Activated CD4-positive, alpha-beta T cell treated with anti-CD3 and anti-CD28 coated beads, Interleukin-2, amount 50 U/mL, for 48 hours (primary cell): ENCODE measurements at places on chromosomes 12 and 14.

GRCh38 chr14:26255213-26255612, 342.6 kb downstream of the NOVA1 start:
- DNase-seq, result no peak

- DNase-seq, result no peak
Observed at GRCh38 chr14:94451091-94451771, 1.4 kb downstream of the SERPINA11 start.

DNA sequence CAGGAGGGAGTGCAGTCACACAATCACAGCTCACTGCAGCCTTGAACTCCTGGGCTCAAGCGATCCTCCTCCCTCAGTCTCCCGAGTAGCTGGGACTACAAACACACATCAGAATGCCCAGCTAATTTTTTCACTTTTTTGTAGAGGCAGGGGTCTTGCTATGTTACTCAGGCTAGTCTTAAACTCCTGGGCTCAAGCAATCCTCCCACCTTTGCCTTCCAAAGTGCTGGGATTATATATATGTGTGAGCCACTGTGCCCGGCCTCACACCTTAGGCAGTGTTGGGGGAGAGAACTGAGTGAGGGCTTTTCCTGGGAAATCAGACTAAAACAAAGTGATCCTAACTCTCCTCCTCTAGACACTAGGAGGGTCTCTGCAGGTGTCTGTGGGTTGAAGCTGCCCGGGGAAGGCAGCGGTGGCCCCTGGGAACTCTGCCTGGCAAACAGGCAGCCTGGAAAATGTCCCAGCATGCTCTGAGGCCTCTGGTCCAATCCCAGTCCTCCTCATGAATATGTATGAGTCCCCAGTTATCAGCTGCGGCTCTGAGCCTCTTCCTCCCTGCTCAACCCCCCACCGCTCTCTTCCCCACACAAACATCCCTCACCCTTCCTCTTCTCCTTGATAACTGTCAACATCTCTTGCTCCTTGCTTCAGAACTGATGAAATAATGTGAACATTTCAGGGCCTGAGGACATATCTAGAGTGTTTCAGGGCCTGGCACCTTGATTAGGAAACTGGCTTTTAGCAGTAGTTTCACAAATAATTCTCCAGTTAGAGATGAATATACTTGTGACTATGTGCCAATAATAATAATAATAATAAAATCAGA, 7.9 kb upstream of the NAA25 start:
- no peak for DNase-seq

- no peak for DNase-seq
Observed at GRCh38 chr14:85336817-85337216, 193.1 kb upstream of the FLRT2 start.

GRCh38 chr12:110124269-110124995, at the start of gene IFT81:
Gene IFT81 (plus strand): TSS chr12:110124357. CDS start chr12:110127381, 3,024 bp downstream.
- DNase-seq, result peak; percentile 94

- DNase-seq, result peak; percentile 41
Observed at GRCh38 chr12:26271889-26272492, 76.6 kb downstream of the SSPN start.

DNA sequence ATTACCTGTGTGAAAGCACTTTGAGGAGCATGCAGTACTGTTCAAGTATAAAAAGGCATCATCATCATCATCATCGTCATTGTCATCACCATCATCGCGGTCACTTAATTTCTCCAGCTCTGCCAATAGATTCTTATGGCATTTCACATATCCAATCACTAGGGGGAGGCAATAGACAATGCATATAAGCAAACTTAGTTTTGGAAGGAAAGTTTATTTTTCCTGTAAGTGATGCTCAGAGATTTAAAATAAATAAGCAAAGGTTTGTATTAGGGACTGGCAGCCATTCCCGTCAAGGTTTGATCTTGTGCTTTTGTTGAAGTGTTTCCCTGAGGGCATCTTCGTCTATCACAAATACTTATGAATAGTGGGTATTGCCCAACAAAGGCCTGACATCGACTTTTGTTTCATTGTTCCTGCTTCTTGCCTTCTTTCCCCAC, 127.4 kb downstream of the KTN1 start:
- no peak for DNase-seq

- peak; percentile 40 for DNase-seq
Observed at GRCh38 chr12:6752167-6752920, 597 bp downstream of the MLF2 start.

DNA sequence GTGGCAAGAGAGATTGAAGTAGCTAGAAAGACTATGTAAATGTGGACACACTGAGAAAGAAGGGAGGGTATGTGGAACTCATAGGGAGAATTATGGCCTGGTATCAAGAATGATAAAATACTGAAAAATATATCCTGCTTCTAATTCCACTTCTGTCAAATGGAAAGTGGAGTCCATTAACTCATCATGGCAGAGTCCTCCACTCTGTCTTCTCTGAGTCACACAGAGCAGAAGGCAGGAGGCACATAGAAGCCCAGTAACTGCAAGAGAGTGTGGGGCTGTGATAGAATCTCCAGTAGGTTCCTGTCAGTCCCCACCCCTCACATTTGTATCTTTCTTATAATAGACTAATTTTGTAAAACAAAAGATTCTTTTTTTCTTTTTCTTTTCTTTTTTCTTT, 223.7 kb downstream of the AKAP6 start:
- no peak for DNase-seq

GRCh38 chr12:110501399-110501751, 536 bp downstream of the VPS29 start:
- no peak for DNase-seq

- DNase-seq, result no peak
Observed at GRCh38 chr12:128729628-128730121, 94.1 kb downstream of the SLC15A4 start.

GRCh38 chr12:117749431-117749830, 219.4 kb downstream of the KSR2 start:
- no peak for DNase-seq

- no peak for DNase-seq
Observed at GRCh38 chr12:77514511-77514910, 316.2 kb upstream of the NAV3 start.

GRCh38 chr14:67517083-67517482, 16.0 kb upstream of the PLEKHH1 start:
- no peak for DNase-seq

DNA sequence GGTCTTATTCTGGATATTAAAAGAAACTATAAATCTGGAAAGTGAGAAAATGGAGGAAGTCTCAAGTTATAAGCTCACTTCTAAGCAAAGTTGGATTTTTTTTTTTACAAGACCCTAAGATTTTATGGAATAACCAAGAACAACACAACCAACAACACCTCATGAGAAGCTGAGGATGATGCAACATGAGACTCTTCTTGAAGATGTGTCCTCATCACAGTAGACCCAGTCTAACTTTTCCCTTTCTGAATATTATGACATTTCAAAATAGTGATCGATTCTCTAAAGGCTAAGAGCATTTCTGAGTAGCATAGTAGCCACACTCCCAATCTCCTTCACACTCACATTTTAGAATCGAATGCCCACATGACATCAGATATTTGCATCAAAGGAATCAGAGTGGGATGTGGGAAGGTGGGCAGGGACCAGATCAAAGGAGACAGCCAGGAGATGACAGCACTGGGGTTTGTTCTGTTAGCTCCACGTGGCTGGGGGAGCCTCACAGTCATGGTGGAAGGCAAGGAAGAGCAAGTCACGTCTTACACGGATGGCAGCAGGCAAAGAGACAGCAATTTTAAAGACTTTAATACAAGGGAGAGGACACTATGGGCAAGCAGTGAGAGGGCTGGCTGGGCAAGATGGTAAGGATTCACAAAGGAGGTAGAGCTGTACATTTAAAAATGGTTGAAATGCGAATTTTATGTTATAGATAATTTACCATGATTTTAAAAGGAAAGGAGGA, 90.7 kb upstream of the MYL2 start:
- no peak for DNase-seq

DNA sequence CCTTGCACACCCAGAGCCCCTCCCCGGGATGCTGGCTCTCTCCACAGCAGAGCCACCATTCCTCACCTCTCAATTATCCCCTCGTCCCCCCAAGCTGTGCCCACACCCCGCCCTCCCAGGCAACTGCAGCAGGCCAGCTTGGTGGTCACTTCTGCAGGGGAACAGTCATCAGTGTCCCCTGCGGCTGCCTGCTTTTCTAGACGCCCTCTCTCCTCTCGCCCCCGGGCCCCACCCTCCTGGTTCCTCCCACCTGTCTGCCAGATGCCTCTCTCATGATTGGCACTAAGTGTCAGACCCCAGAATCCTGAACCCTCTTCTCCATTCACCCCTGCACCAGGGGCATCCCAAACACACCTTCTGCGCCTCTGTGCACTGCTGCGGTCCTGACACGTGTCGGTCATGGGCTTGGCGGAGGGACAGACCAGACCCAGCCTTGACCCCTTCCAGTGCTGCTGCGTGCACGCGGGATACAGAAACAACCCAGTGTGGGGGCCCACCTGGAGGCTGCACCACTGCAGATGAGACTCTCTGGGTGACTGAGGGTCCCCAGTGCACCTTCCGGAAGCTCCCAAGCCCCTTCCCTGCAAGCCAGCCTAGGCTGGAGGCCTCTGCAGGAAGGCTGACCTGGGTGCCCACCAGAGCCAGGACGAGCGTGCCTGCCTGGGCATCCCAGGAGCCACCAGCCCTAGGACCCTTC, 99.5 kb downstream of the SETD3 start:
- DNase-seq, result no peak

GRCh38 chr12:70736351-70737133, 99.3 kb upstream of the PTPRB start:
- no peak for DNase-seq

DNA sequence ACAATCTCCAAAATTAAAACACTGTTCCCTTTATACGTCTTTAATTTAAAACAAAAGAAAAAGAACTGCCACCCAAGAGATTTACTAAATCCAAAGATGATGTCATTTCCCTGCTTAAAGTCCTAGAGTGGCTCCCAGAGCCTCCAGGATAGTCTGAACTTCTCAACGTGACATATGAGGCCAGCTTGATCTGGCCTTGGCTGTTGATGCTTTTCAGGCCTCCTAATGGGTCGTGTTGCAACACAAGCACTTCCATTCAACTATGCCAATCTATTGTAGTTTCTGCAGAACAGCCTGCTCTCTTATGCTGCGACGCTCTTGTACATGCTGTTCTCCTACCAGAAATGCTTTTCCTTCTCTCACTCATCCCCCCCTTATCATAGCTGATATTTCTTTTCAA, 35.7 kb downstream of the LGR5 start:
- no peak for DNase-seq

DNA sequence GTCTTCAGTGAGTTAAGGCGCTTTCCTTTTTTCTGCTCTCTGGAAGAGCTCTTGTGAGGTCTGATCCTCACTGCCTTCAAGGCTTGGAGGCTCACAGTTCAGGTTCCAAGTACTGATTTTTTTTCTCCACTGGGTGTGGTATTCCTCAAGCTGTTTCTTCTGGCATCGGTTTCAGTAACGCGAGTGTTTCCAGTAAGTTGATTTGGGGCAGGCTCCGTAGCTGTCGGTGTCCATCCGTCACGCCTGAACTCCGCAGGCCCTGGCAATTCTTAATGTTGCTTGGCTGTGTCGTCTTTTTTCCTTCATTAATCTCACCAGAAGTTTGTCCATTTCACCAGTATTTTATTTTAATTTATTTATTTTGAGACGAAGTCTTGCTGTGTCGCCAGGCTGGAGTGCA, 30.6 kb downstream of the LRCOL1 start:
- DNase-seq, result no peak

GRCh38 chr12:79381248-79382208, 309.2 kb downstream of the PAWR start:
- no peak for DNase-seq

DNA sequence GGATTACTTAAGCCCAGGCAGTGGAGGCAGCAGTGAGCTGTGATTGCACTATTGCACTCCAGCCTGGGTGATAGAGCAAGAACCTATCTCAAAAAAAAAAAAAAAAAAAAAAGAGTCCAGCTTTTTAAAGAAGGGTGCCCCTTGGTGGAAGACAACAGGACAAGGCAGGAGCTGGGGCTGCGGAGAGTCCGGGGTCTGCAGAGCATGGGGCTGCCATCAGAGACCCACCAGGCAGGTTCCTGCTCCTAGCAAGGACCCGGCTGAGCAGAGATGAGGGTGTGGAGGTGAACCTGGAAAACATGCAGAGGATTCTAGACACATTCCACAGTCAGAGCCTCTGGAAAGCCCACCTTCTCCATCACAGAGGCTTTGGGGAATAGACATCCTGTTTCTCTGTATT, 21.0 kb upstream of the CIPC start:
- DNase-seq, result no peak

DNA sequence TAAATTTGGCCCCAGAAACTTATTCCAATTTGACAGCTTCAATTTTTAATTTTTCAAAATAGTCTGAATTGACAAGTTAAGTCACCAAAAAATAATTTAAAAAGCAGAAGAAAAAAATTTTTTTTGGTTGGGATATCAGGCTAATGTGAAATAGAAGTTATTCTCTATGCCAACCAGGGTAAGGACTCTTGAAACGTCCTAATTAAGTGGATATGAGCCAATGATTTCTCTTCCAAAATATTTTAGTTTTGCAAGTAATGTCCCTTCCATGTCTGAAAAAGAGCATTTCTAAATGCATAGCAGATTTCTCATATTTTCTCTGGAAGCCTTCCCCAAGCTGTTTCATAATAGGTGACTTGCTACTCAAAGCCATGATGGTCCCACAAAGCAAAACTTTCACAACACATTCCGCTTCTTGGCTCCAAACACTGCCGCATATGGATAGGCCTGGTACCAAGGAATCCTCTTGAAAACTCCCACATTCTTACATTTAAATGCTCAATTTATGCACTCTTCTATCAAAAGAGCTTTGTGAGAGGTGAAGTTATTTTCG, 65.1 kb downstream of the SIX6 start:
- DNase-seq, result no peak

DNA sequence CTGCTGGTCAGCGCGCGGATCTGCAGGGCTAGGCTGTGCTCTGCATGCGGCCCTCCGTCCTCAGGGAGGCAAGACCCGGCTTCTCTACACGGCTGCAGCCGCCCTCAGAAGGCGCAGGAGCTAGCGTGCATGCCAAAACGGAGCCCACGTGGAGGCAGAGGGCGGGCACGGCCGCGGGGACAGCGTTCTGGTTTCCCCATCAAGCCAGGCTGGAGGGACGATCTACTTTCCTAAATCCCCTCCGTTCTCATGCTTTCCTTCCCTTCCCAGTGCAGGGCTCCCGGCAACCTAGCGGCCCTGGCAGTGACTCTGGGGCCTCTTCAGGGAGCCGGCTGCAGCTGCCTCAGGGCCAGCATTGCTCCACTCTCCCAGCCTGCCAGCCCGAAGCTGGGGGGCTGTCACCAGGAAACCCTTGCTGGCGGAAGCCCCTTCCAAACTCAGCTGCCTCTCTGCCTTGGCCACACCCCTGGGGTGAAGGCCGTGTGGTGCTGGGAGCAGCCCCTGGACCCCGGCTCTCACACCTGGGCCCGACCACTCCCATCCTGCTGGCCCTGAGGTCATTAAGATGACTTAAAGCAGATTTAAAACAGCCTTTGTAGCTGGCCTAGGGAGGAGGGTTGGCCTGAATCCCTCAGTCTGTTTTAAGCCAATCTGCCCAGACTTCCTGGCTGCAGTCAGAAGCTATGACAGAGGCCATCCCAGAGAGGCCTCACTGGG, 9.2 kb upstream of the GOLGA3 start:
- no peak for DNase-seq

- DNase-seq, result peak; percentile 78
Observed at GRCh38 chr12:69070319-69071090, 137.5 kb upstream of the CPM start.
